PC-9 (cell line): ENCODE measurements at places on chromosomes 1 and 21. TPM values are rescaled to one million over a fixed set of nuclear protein-coding genes. Genes with fewer than 3 reads are reported as not detected.

DNA sequence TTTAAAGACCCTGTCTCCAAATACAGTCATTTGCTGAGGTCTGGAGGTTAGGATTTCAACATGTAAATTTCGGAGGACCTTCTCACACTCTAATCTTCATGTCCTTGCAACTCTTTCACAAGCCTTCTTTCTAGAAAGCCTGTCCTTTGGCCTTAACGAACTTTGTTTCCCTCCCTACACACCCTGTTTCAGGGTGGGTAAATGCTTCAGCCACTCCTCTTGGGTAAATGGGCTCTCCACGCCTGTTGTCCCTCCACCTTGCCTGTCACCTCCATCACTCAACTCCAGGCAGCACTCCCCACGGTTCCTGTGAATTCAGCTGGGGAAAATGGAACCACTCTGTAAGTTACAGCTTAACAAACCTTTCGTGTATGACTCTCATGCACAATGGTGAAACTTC, 84.0 kb upstream of the COG2 start:
- no peak overlapping the region for H3K27ac ChIP-seq
- H3K27me3 ChIP-seq = peaks cover 43% of the 10 kb centered on the region
- no peaks in the 10 kb centered on the region for H3K4me1 ChIP-seq
- DNase-seq = no peak
- H3K4me3 ChIP-seq = no peak overlapping the region
- no peaks in the 10 kb centered on the region for H3K36me3 ChIP-seq

SFN gene
- 326 and 355 TPM in 2 replicates for total RNA-seq

DNA sequence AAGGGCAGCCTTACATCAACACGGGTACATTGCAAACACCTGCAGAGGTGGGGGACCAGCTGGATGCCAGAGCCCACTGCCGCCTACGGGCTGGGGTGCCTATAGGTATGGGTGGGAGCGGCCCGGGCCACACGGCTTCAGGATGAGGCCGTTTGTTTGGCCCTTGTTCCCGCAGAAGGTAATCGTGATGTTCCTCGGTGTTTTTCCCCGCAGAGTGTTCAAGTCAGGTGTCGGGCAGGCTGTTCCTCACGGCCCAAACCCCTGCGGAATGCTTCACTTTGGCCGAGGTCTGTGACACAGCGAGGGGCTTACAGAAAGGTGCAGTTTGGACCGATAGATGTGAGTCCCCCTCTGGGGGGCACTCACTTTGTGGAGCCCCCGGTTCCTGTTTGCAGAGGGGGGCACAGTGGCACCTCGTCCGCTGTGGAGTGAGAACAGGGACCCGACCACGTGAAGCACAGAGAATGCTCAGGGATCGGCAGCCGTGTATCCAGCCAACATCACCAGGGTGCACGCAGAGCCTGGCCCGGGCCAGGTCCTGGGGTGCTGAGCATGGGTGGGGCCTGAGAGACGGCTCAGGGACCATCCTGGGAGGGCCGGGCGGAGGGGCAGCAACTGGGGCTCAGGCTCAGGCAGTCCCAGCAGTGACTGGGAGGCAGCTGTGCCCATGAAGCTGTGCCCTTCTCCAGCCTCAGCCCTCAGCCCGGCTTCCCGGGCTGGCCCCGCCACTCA, 453 bp upstream of the TTLL10 start:
- DNase-seq = no peak
- H3K36me3 ChIP-seq = no peaks in the 10 kb centered on the region
- no peaks in the 10 kb centered on the region for H3K27me3 ChIP-seq
- H3K4me1 ChIP-seq = no peaks in the 10 kb centered on the region
- no peak overlapping the region for H3K27ac ChIP-seq

DNA sequence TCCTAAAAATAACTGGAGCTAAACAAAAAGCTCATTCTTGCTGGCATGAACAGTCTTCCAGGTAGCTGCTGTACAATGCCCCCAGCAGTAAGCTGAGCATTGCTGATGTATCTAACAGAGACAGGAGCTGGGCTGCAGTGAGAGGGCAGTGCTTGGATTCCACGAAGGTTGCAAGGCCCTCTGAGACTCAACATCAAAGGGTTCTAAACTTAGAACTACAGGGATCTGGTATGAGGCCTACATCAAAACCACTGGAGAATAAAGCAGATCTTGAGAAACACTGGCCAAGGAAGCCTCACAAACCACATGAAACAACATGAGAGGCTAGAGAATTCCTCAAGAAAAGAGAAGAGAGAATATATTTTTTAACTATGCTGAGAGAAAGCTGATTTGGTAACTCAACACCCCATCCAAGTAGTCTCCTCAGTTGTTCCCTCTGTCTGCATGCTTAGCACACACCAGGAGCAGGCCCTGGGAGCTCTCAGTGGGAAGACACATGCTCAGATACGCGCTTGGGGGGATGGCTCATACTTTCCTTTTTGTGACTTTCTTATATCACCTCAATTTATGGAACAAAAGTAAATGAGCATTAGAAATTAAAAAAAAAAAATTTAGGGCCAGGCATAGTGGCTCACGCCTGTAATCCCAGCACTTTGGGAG, 27.7 kb downstream of the DSTYK start:
- no peak overlapping the region for H3K4me3 ChIP-seq
- no peaks in the 10 kb centered on the region for H3K36me3 ChIP-seq

DNA sequence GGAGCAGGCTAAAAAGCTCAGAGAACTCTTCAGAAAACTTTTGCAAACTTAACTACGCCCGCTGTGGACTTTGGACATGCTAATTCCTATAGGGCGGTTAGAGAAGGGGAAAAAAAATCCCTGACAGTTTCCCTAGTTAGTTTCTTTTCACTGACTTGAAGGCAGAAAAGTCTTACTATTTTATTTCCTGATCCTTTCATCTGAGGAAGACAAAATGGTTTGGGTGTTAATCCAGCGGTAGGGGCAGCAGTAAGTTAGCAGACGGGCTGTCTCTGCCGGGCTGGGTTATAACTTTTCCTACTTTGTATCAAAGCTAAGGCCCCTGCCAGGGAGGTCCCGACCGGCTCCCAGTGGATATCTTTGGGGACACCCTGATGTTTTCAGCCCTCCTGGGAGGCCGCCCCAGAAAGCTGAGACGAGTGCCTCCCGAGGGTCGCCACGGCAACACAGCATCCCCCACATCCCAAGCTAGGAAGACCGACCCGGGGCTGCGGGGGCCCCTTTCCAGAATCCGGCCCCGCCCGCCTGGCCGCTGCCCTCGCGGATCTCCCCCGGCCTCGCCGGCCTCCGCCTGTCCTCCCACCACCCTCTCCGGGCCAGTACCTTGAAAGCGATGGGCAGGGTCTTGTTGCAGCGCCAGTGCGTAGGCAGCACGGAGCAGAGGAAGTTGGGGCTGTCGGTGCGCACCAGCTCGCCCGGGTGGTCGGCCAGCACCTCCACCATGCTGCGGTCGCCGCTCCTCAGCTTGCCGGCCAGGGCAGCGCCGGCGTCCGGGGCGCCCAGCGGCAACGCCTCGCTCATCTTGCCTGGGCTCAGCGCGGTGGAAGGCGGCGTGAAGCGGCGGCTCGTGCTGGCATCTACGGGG, 162.6 kb downstream of the RUNX1 start:
- H3K4me1 ChIP-seq = peaks cover 24% of the 10 kb centered on the region
- no peak for DNase-seq
- peaks cover 28% of the 10 kb centered on the region for H3K36me3 ChIP-seq
- no peaks in the 10 kb centered on the region for H3K27me3 ChIP-seq
- H3K27ac ChIP-seq = peak overlapping the region; percentile 99

DNA sequence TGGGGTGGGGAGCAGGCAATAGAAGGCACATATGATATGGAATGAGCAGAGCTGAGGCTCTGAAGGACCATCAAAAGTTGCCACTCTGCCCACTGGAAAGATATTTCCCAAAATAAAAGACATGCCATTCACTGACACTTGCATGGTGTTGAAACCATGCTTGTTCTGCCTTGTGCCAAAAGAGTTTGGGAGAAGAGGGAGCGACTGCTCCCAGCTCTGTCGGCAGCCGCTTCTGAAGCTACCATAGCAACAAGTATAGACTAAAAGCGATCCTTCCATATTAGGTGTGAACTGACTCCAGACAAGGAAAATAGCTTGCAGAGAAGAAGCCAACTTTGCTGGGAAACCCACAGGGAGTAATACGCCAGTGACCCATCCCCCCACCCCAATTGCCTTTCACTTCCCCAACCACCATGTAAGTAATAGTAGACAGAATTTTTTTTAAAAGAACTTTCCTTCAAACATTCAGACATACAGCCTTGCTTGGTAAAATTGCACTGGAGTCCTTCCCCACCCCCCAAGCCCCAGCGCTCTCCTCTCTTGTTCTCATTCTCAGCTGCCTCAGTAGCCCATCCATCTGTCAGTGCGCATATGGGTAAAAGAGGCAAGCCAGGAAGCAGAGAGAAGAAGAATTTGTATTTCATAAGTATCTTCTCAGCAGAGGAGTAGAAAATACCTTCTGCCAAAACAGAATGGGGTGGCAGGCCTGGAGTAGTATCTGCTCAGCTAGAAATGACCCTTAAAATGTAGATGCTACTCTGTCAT, 263.7 kb downstream of the OMA1 start:
- H3K4me1 ChIP-seq = no peaks in the 10 kb centered on the region
- H3K27ac ChIP-seq = no peak overlapping the region

- H3K4me3 ChIP-seq = no peak overlapping the region
- peaks cover 8% of the 10 kb centered on the region for H3K4me1 ChIP-seq
- no peaks in the 10 kb centered on the region for H3K36me3 ChIP-seq
- no peak overlapping the region for H3K27ac ChIP-seq
These were observed 184.0 kb downstream of the VPS13D start for GRCh38 chr1:12413664-12414410.

DNA sequence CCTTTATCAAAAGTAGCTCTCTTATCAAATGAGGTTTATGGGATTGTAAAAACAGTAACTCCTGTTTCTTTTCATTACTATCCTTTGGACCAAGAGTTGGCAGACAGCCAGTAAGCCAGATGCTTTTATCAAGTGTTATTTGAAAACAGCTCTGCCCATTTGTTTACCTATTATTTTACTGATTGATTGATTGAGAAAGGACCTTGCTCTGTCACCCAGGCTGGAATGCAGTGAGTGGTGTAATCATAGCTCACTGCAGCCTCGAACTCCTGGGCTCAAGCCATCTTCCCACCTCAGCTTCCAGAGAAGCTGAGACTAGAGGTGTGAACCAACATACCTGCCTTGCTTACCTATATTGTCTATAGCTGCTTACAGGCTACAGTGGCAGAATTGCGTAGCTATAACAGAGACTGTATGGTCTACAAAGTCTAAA, 3.6 kb downstream of the PRKAB2 start:
- H3K4me3 ChIP-seq = no peak overlapping the region
- no peaks in the 10 kb centered on the region for H3K27me3 ChIP-seq

DNA sequence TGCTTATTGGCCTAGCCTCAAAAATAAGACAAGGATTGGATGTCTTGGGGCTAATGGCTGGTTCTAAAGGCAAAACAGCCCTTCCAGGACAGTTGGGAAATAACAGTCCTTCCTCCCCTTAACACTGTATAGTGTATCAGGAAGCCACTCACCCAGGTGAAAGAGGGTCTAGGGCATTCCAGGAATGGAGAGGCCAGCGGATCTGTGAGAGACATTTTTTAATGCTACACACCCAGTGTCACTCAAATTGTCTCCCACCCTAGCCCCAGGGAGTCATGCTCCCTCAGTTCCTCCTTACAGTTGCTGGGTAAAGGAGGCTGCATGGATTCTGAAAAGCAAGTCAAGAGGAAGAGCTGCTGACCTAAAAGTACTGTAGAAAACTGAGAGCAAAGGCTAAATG, 24.1 kb upstream of the EXO1 start:
- DNase-seq = no peak
- H3K27me3 ChIP-seq = no peaks in the 10 kb centered on the region
